ENCODE measurements at places on chromosomes 16 and 17.
A peak's percentile ranks its signal among the peaks of the same experiment; 100 is the strongest.

DNA sequence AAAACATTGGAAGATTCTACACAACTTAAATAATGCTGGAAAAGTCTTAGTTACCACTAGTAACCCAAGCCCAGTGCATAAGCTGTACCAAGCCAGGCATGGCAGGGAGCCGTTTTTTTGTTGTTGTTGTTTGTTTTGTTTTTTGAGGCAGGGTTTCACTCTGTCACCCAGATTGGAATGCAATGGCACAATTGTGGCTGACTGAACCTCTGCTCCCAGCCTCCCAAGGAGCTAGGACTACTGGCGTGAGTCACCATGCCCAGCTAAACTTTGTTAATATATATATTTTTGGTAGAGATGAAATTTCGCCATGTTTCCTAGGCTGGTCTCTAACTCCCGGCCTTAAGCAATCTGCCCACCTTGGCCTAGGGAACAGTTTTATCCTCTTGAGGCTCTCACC lies 564 bp upstream of the TMIGD1 start:
- DNase-seq: no peak

DNA sequence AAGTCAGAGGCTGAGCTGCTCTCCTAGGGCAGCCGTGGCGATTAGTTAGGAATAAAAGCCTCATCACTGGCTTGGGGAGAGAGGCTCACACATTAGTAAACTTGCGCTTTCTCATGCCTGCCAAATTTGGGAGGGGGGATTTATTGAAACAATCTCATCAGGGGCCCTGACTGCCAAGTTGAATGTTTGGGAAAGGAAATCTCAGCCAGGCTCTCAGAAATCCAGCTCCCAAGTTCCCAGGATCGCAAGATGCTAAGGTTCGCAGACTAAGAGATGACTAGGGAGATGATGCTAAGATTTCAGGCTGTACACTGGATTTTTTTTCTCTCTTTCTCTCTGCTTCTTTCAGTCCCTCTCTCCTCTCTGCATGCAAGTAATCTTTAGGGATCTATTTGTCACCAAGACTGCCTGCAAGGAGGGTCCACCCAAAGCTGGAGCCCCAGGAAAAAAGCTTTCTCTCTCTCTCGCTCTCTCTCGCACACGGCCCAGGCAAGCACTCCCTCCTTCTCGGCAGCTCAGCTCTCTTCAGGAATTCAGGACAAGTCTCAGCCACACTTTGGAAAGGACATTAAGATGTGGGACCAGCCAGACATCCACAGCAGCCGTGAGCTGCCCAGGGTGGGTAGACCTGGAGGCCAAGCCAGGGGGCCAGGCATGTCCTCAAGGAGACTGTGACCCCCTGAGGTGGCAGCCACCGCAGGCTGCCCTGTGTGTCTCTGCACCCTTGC lies 1.4 kb downstream of the GPR139 start:
- no peak for DNase-seq

GRCh38 chr16:11669380-11670146 lies 1.3 kb downstream of the SNN start:
- DNase-seq: peak; percentile 42

DNA sequence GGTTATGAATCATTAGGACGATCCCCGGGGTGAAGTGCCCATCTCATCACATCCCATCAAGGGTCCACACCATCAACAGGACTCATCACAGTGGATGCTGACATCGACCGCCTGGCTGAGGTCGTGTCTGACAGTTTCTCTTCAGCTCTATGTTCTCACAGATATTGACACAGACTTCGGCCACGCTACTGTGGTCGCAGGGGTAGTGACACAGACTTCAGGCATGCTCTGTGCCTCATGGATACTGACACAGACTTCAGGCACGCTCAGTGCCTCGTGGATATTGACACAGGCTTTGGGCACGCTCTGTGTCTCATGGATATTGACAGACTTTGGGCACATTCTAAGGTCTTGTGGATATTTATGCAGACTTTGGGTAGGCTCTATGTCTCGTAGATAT lies 50.1 kb downstream of the KLHDC4 start:
- DNase-seq: peak; percentile 28

GRCh38 chr17:69431835-69432234 lies 17.3 kb downstream of the MAP2K6 start:
- DNase-seq: no peak

GRCh38 chr17:45749831-45750335 lies 34.2 kb upstream of the CRHR1 start:
- DNase-seq: no peak

DNA sequence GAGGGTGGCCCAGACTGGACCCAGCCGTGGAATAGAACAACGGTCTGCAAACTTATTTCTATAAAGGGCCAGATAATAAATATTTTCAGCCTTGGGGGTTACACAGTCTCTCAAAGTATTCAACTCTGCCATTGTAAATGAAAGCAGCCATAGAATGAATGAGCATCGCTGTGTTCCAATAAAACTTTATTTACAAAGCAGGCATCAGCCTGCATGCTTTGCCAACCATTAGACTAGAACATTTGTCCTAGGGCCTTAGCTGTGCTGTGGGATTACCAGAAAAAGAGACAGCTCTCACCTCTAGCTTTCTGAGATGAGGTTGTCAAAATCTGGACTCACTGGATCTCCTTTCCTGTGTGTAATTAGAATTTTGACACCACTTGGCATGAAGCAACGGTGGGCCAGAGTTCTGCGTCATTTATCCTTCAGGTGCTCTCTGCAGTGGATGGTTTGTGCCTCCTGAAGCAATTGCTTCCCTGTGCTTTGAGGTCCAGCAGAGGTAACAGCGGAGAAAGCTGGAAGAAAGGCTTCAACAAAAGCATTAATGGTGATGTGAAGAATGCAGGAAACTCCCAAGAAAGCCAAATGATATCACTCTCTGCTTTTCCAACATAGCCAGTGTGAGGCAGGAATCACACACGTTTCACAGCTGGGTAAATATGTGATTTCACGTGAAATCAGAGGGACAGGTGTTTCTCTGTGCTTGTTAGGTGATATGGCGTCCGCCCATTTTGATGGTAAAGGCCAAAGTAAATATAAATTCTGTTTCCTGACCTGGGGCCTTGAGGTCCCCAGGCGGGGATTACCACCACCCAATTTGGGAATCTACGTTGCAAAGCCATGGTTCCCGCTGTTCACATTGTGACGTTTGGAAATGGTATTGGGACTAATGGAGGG lies 148.4 kb downstream of the PITPNC1 start:
- no peak for DNase-seq

- DNase-seq: no peak
These were observed 4.9 kb downstream of the KRT27 start for GRCh38 chr17:40777459-40777858.

DNA sequence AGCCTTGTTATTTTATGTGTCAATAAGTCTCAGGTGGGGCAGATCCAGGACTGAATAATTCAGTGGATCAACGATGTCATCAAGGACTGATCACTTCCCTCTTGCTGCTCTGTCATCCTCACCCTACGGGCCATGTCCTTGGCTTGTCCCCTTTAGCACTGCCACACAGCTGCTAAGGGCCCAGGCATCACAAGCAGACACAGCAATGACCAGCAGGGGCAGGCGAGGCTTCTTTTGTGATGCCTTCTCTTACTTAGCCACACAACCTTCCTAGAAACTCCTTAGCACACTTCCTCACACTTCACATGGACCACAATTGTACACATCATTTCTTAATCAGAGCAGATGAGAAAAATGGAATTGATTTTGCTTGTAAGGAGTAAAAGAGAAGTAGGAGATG lies 356.3 kb upstream of the SOX9 start:
- DNase-seq: peak; percentile 8

DNA sequence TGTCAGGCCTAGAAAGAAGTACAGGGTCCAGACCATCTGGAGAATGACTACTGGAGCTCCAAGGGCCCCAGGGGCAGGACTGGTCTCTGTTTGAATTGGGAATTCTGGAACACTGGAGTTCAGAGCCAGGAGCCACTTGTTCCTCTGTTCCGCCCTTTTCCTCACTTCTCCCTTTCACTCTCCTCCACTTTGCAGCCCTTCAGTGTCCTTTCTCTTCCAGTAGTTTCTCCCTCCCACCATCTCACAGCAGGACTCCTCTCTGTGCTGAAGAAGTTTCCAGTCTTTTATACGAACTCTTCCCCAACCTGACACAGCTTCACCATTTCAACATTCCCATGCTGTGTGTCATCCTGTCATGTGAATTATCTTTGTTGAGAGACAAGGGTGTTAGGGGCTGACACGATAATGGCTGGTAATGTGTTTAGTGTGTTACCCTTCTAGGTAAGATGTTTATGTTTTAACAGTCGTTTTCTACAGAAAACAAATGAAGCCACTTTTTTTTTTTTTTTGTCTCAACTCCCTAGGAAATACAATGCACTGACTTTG lies 180.3 kb upstream of the MYOCD start:
- DNase-seq: peak; percentile 8

DNA sequence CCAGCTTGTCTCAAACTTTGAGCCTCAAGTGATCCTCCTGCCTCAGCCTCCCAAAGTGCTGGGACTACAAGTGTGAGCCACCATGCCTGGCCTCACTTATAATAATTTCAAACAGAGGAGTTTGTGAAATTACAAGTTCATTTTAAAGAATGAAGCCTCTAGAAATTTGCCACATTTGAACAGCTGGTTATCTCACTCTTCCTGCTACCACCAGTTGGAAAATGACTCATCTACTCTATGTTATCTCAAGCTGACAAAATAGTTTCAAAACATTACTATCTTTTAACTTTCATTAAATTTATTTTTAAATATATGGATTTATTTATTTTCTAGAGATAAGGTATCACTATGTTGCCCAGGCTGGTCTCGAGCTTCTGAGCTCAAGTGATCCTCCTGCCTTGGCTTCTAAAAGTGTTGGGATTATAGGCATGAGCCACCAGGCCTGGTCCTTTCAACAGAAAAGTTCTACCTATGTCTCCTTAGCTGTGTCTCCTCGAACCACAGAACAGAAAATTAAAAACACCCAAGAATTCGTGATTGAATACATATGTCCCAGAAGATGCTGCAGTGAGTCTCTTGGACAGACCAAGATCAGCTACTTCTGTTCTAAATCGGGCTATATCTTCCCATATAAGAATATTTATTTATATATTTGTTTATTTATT lies 47.6 kb downstream of the MYH13 start:
- no peak for DNase-seq

- no peak for DNase-seq
These were observed 50.8 kb upstream of the ZCCHC14 start for GRCh38 chr16:87543436-87544191.

DNA sequence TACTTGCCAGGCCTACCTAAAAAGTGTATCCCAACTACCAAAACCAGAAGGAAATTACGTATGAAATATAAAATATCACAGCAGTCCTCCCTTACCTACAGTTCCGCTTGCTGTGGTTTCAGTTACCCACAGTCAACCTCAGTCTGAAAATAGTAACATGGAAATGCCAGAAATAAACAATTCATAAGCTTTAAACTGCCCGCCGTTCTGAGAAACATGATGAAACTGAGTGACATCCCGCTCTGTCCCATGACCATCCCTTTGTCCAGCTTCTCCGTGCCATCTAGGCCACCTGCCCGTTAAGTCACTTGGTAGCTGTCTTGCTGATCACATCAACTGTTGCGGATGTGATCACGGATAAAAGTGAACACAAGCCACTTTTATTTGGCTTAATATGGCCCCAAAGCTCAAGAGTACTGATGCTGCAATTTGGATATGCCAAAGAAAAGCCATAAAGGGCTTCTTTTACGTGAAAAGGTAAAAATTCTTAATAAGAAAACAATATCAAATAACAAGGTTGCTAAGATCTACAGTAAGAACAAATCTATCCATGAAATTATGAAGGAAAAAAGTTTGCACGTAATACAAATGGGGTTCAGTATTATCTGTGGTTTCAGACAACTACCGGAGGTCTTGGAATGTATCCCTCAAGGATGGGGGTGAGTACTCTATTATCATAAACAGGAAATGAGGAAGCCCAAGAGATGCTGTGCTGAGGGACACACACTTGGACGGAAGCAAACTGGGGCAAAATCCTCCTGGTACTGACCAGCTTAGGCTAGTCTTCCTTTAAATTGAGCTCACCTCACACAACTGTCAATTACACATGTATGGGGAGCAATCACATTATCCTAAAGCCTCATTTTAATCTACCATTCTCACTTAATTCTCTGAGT lies 8.2 kb downstream of the USP22 start:
- peak; percentile 61 for DNase-seq

DNA sequence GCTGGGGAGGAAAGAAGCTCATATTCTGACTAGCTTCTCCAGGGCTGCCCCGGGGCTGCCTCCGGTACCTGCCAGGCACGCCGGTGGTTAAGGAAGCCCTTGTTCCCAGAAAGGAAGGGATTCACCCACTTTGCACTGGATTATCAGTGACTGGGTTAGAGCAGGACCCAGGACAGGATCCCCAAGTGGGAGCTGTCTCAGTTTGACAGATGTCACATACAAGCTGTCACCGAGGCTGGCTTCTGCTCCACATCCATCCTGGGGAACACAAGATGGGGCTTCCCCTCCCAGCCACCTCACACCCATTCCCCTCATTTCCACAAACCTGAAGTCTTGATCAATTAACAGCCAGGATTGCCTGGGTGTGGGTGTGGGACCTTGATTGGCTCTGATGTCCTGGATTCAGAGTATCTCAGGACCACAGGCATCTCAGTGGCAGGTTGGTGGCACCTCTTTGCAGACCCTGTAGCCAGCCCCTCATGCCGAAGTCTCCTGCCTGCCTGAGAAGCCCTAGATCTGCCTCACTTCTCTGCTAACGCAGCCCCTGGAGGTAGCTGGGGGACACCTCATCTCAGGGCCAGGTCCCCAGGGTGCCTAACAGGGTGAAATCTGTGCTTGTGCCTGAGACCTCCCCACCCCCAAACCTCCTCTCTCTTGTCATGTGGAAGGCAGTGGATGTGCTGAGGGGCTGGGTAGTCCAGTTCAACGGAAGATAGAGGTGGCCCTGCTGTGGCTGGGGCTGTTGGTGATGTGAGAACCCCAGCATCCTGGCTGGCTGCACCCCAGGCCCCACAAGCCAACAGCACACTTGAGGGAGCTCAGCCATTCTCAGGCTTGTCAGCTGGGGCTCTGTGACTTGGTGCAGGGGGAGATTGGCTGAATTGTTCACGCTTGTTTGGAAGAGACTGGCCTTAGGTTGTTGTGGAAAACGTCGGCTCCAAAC lies 1.4 kb downstream of the CACNG5 start:
- DNase-seq: no peak

DNA sequence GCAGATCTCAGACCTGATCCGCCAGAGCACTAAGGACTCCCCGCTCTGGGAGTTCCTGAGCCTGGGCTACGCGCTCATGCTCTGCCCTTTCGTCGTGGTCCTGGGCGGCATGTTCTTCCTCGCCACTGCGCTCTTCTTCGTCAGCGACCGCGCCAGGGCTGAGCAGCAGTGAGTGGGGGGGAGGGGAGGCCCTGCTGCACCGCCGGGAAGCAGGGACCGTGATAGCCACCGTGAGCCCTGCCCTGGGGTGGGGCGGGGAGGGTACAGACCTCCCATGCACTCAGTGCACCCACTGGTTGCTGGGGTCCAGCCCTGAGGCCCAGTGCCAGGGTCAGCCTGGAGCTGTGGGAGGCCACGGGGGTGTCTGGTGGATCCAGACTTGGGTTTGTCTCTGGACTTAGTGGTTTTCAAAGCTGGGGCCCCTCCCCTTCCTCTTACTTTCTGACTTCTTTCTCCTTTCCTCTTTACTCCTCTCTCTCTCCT lies 18.9 kb downstream of the MYBBP1A start:
- no peak for DNase-seq

GRCh38 chr17:66727634-66728570 lies 107.0 kb upstream of the CACNG5 start:
- peak; percentile 50 for DNase-seq

GRCh38 chr16:11870399-11870798 lies 19.1 kb upstream of the RSL1D1 start:
- no peak for DNase-seq

GRCh38 chr16:23969468-23970297 lies 133.9 kb downstream of the PRKCB start:
- no peak for DNase-seq

- no peak for DNase-seq
These were observed 30.7 kb downstream of the SLC43A2 start for GRCh38 chr17:1597861-1598342.

GRCh38 chr17:43733956-43734355 lies 24.6 kb downstream of the SOST start:
- DNase-seq: no peak
